ENCODE measurements at places on chromosomes 6 and 20. TPM values are rescaled to one million over a fixed set of nuclear protein-coding genes. Genes with fewer than 3 reads are reported as not detected.

TFAP2B gene
- not detected for total RNA-seq

SRXN1 gene
- 57.9 TPM for total RNA-seq

RIPOR3 gene
- 1.2 TPM for total RNA-seq

CRISP3 gene
- not detected for total RNA-seq

EFCAB8 gene
- under 0.01 TPM for total RNA-seq

MTFR2 gene
- total RNA-seq: 0.30 TPM

ZSCAN31 gene
- total RNA-seq: 1.8 TPM

NNAT gene
- total RNA-seq: 0.42 TPM

PCNA gene
- 127 TPM for total RNA-seq

RTF2 gene
- 76.7 TPM for total RNA-seq

RSPO3 gene
- 1.2 TPM for total RNA-seq

SLC24A3 gene
- 6.5 TPM for total RNA-seq

PDE10A gene
- 16.6 TPM for total RNA-seq

Data from smooth muscle cell of the umbilical artery (primary cell).